ENCODE measurements at places on chromosomes 1 and 21.

- no peak for DNase-seq
Measured at GRCh38 chr1:102834688-102835320, 273.5 kb downstream of the COL11A1 start.

- no peak for DNase-seq
Measured at GRCh38 chr1:99152132-99152531, 112.2 kb upstream of the PLPPR4 start.

- DNase-seq, result no peak
Measured at GRCh38 chr1:119467857-119468668, 38.9 kb upstream of the HSD3B1 start.

DNA sequence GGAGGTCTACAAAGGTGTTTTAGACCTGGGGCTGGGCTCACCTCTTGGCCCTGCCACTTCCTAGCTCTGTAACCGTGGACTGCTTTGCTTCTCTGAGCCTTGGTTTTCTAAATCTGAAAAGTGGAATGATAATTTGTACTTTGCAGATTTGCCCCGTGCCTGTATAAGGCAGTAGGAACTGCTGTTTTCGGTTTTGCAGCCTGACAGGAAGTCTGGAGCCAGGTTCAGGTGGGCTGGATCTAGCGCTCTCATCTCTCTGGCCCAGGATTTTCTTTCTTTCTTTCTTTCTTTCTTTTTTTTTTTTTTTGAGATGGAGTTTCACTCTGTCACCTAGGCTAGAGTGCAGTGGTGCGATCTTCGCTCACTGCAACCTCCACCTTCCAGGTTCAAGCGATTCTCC is 17.2 kb downstream of the IFNAR2 start:
- no peak for DNase-seq

All from RWPE2 (cell line).